Sigmoid colon (tissue), 7 donors: ENCODE measurements at places on chromosomes 7 and 10.
A peak's percentile ranks its signal among the peaks of the same experiment; 100 is the strongest.

GRCh38 chr10:11719496-11720259 lies 22.5 kb upstream of the ECHDC3 start:
- DNase-seq, result no peak

- no peak for DNase-seq
These were observed 281.8 kb downstream of the POU6F2 start for GRCh38 chr7:39259391-39260003.

GRCh38 chr7:26612742-26613141 lies 251.6 kb downstream of the SKAP2 start:
- no peak for DNase-seq

- DNase-seq, result no peak
These were observed 2.1 kb upstream of the ZNF117 start for GRCh38 chr7:64992971-64993370.

GRCh38 chr10:11602358-11602757 lies 9.1 kb downstream of the USP6NL start:
- no peak for DNase-seq

DNA sequence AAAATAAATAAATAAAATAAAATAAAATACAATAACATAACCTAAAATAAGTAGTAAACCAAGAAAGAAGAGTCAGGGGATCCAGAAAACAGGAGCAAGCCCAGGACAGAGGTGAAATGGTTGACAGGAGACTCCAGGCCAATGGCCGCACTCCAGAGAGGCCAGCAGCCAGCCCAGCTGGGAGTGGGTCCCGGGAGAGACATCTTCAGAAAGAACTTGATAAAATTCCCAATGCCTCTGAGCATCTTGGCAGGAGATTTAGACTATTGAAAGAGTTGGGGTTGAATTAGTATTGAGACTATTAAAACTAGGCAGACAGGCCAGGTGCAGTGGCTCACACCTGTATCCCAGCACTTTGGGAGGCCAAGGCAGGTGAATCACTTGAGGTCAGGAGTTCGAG lies 62.6 kb downstream of the CLIP2 start:
- DNase-seq, result peak; percentile 75

GRCh38 chr10:132172091-132173066 lies 14.4 kb upstream of the DPYSL4 start:
- DNase-seq, result no peak

DNA sequence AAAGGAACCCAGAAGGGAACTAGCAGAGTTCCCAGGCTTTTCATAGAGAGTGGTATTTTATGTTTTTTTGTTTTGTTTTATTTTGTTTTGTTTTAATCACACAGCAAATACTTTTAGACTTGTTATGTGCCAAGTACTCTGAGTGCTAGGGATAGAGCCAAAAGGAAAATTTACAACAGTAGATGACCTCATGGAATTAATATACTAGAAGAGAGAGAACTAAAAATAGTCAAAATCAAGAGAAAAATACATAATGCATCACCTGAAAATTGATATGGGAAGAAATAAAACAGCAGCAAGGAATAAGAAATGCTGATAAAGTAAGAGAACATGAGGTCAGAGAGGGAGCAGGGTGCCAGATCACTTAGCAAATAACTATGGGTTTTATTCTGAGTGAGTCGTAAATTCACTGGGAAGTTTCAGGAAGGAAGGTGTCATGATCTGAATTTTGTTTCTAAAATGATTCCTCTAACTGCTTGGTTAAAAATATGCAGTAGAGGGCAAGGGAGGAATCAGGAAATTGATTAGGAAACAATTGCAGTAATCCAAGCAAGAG lies 351.0 kb downstream of the ANKRD7 start:
- no peak for DNase-seq

GRCh38 chr7:48101352-48101751 lies 12.3 kb downstream of the UPP1 start:
- no peak for DNase-seq

DNA sequence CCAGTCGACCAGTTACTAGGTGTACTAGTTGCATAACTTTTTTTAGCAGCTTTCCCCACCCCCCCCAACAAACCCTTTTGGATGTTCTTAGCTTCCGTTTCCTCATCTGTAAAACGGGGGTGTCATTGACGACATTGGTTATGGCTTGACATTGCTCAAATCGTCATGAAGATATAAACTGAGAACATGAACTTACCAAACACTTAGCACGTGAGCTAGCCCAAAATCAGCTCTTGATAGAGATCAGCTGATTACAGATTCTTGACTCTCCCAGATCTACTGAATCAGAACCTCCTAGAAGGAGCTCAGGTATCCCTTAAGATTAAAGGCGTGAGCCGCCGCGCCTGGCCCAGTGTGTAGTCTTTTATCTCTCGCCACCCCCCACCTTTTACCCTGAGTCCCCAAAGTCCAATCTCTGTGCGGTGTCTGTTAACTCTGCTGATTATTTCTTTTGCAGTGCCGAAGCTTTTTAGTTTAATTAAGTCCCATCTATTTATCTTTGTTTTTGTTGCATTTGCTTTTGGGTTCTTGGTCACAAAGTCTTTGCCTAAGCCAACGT lies 1.0 kb upstream of the GNA12 start:
- DNase-seq, result no peak

- DNase-seq, result no peak
These were observed 1193.9 kb downstream of the DNAJB9 start for GRCh38 chr7:109763611-109764010.

- DNase-seq, result peak; percentile 96
These were observed at the start of gene DBNL for GRCh38 chr7:44044315-44045225. DBNL (plus strand) TSS chr7:44044702; CDS start chr7:44044738, 36 bp downstream.

- DNase-seq, result peak; percentile 96
These were observed at the start of gene MKLN1 for GRCh38 chr7:131327626-131328376. MKLN1 (plus strand) TSS chr7:131327876; CDS start chr7:131327900, 24 bp downstream.

DNA sequence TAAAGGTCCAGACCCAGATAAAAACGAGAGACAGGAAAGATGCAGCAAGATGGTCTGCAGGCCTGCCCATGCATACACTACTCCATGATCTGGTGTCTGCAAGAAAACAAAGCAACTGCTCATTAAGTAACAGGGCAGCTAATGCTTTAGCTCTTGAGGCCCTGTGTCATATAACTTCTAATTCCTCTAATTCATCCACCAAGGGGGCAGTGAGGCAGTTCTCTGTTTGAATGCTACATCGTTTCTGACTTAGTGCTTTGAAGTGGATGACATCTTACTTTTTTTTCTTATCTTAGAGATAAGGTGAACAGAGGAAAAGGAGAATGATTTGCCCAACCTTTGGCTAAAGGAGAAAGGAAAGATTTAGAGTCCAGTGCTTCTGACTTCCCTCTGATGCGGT lies 619.7 kb downstream of the AUTS2 start:
- DNase-seq, result no peak

- no peak for DNase-seq
These were observed 132.7 kb downstream of the CNOT4 start for GRCh38 chr7:135377171-135377570.

GRCh38 chr7:55189146-55189766 lies 170.4 kb downstream of the EGFR start:
- DNase-seq, result no peak

DNA sequence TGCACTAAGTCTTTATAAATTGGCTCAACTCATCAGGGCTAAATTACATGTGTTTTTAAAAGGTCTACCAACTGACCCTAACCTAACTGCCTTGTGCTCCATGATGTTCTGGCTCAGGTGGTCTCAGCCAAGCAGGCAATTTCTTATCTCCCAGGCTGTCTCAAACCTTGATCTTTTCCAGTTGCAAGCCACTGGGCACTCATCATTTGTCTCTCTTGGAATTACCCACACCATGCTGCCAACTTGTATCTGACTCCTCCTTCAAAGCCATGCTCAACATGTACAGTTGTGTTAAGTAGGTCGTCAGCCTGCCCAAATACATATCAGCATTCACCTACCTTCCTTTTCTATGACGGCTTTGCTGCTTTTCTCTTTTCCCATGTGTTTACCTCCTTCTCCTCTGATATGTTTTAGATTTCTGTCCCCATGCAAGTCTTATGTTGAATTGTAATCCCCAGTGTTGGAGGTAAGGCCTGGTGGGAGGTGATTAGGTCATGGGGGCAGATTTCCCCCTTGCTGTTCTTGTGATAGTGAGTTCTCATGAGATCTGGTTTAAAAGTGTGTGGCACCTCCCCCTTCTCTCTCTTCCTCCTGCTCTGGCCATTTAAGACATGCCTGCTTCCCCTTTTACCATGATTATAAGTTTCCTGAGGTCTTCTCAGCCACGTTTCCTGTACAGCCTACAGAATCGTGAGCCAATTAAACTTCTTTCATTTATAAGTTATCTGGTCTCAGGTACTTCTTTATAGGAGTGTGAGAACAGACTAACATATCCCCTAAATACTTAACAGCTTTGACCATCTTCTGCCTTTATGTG lies 130.0 kb downstream of the ELAPOR2 start:
- no peak for DNase-seq

GRCh38 chr10:127889605-127890195 lies 3.0 kb downstream of the CLRN3 start:
- no peak for DNase-seq

- DNase-seq, result no peak
These were observed 183.6 kb downstream of the NRP1 start for GRCh38 chr10:33150889-33151288.

- no peak for DNase-seq
These were observed 20.3 kb downstream of the CELF2 start for GRCh38 chr10:11037991-11038390.
